ENCODE measurements at places on chromosomes 1 and 21.
A peak's percentile ranks its signal among the peaks of the same experiment; 100 is the strongest.

- peak; percentile 4 for DNase-seq
These were observed 34.7 kb upstream of the GPR25 start for GRCh38 chr1:200837931-200838571.

- DNase-seq: no peak
These were observed 13.7 kb upstream of the CPLANE2 start for GRCh38 chr1:16250524-16251251.

GRCh38 chr1:14842361-14842760 is 243.9 kb downstream of the KAZN start:
- no peak for DNase-seq

GRCh38 chr21:38714999-38715398 is 90.7 kb upstream of the ETS2 start:
- DNase-seq: no peak

DNA sequence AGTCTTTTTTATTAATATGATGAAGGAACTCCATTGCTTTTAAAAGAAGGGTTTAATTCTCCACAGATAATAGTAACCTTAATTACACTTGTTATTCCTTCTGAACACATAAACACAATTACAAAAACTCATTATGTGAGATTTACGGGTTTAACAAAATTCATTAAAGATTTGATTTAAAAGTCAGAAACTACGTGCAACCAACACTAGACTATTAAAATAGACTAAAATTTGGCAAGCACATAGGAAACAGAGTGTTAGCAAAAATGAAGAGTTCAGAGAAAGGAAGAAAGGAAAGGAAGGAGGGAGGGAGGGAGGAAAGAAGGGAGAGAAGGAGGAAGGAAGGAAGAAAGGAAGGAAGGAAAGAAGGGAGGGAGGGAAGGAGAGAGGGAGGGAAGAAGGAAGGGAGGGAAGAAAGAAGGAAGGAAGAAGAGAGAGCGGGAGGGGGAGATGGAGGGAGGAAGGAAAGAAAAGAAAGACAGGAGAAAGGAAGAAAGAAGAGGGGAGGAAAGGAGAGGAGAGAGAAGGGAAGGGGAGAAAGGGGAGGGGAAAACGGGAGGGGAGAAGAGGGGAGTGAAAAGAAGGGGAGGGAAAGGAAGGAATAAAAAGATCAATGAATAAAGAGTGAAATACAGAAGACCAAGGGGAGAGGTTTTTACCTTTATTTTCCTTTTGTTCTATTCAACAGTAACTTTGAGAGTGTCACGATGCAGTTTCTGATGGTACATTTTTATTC is 123.4 kb upstream of the LYPLAL1 start:
- DNase-seq: no peak

DNA sequence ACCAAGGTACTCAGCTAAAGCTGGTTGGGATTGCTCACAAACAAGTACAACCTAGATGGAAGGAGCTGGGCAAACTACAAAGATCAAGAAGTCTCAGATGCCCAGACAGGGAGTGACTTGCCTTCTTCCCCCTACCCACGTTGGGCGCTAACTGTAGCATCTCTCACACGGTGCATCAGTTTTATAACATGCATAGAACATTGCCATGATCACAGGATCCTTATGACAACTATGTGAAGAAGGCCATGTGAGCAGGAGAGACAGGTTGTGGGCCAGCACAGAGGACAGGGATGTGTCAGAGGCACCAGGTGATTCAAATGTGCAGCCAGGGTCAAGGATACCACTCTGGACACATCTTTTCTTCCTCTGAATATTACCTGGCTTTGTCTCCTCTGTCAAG is 28.3 kb upstream of the CYP4B1 start:
- DNase-seq: no peak

GRCh38 chr1:211487672-211488208 is 4.2 kb downstream of the RD3 start:
- DNase-seq: no peak

All from HFF-Myc (cell line).